ENCODE measurements at places on chromosomes 3 and 15. TPM values are rescaled to one million over a fixed set of nuclear protein-coding genes. Genes with fewer than 3 reads are reported as not detected.

The FEZF2 gene
- total RNA-seq = not detected

The TMEM45A gene
- 0.26 TPM for total RNA-seq

The CSNK1G1 gene
- total RNA-seq = 29.4 TPM

The ADGRG7 gene
- total RNA-seq = not detected

The PRKCD gene
- 27.2 TPM for total RNA-seq

The ANKRD63 gene
- not detected for total RNA-seq

The UBA7 gene
- total RNA-seq = 93.5 TPM
